Activated CD4-positive, alpha-beta memory T cell treated with anti-CD3 and anti-CD28 coated beads, Interleukin-2, amount 10 ng/mL, durations not matched to agents 7 days and 5 days (primary cell): ENCODE measurements at places on chromosomes 6 and 20. TPM values are rescaled to one million over a fixed set of nuclear protein-coding genes. Genes with fewer than 3 reads are reported as not detected.
A peak's percentile ranks its signal among the peaks of the same experiment; 100 is the strongest.

- no peak for DNase-seq
Measured at GRCh38 chr20:1306316-1307135, 22.4 kb downstream of the SDCBP2 start.

- DNase-seq, result no peak
Measured at GRCh38 chr20:10652660-10653261, 21.0 kb downstream of the JAG1 start.

PHACTR1 gene
- total RNA-seq, result 0.53 TPM

DNA sequence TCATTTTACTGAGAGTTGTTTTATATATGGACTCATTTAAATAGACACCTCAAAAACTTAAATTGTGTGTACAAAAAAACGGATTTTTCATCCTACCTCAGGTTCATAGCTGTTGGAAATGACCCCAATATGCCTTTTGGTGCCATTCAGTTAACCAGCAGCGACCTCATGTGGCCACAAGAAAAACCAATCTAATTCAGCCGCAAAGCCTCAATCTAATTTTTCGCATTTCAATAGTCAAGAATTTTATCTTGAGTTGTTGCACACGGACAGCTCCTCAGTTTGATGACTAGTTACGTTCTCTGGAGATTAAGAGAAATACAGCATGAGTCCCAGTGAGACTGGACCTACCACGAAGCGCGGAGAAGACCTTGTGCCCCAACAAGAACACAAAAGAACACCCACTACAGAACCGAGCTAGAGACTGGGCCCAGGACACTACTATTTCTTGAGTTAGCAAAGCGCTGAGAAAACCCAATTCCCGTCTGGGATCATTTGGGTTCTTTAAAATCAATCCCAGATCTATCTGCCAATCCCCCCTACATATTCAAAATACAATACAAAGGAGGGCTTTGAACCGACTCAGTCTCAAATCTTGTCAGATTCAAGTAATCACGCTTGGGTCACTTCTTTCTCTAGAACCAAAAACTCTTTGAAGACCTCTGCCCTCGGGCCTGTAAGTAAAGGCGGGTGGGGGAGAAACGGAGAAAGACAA, 1.1 kb downstream of the TCP11 start:
- peak; percentile 57 for DNase-seq

BNIP5 gene
- not detected for total RNA-seq

ENPP1 gene
- 0.48 TPM for total RNA-seq
